AG08396 (cell line): ENCODE measurements at places on chromosomes 3 and 15.

DNA sequence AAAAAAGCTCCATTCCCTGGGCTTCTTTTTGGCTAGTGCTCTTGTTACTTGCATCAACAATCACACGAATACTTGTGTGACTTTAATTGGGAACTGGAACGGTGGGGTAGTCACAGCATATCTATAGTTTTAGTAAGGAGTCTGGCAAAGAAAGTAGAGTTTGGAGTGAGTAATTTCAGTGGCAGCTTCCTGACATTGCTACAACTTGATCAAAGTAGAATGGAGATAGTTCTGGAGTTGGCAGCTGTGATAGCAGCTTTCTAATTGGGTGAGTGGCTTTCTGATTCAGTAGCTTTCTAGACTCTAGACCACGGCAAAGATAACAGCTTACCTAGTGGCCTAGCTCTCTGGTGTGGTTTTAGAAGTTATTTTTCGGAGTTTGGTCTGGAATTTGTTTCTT, 475.0 kb downstream of the TUSC7 start:
- DNase-seq, result peak; percentile 6

GRCh38 chr15:98738689-98739401, 90.5 kb downstream of the IGF1R start:
- DNase-seq, result no peak

DNA sequence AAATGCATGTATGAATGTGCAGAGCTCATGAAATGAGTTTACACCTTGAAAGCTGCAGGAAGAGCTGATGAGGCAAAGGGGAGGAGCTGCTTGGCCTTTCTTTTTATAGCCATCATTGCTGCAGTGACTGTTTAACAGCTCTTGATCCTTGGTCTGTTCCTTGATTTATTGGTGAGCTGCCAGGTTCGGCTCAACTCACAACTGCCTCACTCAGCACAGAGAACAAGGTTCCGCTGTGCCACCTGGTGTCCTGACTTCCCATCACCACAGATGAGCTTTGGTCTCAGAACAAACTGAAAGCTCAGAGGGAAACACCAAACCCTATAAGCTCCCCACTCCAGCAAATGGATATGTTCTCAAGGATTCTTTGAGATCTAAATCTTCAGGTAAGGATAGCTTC, 626.1 kb downstream of the MAGI1 start:
- DNase-seq, result no peak

DNA sequence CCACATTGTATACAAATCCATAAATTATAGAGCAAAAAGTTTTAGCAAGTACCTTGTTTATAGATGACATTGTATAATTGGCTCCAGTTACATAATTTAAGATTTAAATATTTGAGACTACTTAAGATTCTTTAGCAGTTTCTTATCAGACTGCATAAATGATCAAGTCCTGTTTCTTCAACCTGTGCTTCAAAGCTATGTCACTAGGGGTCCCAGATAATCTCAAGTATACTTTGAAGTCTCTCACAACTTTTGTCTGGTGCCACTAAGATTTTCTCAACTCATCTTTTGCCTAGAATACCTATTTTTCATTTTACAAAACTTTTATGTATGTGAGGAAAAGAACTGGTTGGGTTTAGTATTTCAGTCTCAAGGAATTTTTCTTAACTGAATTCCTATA, 205.5 kb downstream of the STAG1 start:
- DNase-seq, result no peak

GRCh38 chr3:32592011-32592410, 21.4 kb upstream of the DYNC1LI1 start:
- DNase-seq, result no peak

DNA sequence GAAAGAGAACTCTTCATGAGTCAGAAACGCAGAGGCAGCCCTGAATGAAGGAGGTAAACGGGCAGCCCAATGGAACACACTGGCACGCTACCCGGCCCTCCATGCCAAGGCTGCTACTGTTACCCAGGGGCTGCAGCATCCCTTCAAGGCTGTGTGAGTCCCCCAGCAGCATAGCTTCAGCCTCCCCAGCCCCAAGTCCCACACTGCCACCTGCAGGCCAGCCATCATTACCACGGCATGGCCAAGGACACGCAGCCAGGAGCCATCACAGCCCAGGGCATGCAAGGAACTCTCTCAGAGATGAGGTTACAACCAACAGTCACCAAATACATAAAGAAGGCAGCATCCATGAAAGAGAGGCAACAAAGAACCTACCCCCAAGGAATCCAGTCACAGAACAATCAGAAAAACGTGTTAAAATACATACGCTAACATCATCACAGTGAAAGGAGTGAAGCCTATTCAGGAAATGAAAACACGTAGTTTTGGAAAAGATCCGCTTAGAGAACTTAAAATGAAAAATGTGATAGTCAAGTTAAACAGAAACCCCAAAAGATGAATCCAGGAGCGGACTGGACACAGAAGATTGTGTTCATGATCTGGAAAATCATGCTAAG, 22.4 kb downstream of the PLA2G4F start:
- DNase-seq, result peak; percentile 54

DNA sequence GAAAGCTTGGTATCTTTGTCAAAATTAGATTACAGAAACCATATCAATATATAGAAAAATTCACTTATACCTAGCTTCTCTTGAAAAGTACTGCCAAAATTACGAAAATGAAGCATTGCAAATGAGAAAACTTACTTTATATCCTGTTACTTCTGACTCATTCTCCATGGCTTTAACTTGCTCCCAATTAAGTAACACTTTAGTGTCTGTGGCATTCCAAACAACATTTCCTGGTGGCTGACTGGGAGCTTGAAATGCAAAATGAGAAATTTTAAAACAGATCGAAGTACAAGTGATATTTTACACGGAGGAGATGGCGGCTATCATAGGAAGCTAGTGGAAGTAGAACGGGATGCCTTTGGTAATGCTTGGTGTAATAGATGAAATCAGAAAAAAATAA, 347.3 kb downstream of the CNTN3 start:
- DNase-seq, result no peak

DNA sequence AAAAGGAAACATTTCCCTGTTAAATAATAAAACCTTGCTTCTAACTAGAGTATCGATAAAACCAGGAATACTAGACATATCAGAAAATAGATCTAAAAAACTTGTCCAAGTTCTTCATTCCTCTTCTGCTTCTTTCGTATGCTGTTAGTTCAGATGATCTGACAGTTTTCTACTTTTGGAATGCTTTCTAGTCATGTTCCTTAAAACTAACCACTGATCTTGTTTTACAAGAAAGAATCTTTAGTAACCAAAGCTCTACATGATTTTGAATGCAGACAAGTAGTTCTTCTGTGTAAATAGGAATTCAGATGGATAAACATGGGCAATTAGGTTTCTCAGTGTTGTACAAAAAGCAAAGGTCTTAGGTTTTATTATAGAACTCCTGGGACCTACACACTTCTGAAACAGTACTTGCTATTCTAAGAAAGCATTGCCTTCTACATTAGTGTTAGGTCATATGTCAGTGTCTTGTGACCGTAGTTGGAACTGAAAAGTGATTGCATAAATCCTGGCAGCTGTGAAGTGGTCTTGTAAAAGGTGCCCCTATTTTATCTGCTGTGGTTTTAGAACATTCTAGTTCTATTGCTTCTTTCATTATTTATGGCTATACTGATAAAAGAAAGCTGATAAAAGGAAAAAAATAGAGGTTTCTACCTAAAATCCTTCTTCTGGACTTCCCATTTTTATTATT, 40.7 kb downstream of the SNRK start:
- no peak for DNase-seq

DNA sequence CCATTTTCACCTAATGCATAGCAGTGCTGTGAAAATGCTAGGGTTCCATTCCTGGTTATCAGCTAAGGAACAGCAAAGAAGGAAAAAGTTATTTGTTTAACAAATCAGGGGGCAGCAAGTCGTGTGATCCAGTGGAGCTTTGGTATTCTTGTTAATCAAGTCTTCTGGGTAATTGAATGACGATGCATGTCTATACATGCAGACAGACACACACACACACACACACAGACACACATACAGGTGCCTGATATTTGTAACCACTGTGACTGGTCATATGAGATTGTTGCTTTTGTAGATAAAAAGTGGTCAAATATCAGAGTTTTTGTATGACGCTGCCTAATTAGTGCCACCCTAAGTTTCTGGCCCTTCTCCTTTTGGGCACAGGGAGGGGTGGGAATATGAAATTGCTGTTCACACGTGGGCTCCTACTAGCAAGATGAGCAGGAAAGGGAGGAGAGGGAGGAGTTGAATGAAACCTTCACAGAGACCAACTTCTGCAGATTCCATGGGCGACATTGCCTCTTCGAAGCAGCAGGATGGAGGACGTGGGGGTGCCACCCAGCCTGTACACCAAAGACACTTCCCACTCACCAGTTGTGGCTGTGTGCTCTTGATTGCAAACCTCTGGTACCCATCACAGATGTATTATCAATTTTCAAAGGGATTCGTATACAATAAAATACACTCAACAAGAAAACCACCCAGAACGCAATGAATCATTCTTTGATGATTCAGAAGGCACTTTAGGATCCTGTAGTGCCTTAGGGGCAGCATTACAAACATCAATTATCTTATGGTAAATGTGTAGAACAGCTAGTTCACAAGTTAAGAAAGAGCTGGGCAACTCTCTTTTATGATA, 281.9 kb upstream of the ICE2 start:
- DNase-seq, result no peak

DNA sequence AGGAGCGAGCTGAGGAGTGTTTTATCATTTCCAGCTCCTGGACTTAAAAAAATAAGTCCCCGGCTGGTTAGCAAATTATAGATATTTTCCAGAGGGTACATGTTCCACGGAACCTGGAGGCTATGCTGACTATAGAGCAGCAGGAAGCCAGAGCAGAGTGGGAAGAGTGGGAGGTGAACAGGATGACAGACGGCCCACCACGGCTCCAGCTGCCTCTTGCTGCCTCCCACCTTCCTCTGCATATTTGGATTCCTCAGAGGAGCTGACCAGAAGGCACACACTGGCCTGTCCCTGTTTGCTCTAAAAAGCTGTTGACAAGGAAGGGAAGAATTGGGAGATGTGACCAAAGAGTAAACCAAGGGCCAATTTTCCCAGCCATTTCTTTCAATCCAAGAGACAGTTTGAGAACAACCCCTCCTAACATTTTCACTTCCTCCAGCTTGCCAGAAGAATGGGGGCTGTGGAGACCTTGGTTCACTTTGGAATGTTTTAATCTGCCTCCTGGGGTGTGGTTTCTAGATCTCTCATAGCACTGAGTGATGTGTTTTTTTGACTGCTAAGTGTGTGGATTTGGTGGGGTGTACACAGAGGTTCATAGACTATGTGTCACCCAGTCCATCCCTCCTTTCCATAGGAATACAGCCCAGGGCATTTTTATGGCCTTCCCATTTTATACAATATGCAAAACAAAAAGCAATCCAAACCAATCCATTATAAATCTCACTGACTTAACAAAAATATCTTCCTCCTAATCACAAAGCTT, 36.8 kb downstream of the HGD start:
- no peak for DNase-seq

GRCh38 chr3:12797124-12797891, 828 bp downstream of the CAND2 start:
- DNase-seq, result no peak

DNA sequence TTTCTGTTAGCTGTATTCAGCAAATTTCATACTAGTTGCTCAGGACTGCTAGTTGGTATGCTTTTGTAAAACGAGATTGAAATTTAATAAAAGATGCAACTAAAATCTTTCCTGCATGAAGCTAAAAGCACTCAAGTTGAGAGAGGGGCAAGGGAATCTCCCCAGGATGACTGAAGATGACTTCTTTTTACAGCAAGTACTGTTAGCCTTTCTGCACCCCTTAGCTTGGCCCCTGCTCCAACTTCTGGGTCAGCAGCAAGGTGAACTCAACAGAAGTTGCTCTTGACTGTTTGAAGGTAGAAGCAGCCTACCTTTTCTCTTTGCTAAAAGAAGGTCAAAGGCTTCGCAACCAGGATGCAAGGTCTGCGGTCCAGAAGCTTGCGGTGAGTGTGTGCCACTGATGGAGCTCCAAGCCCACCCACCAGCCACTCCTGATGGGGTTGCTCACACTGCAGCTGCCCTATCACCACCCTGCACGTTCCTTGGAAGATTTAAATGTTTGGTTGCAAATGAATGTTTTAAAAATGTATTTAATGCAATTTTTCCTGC, 32.5 kb downstream of the NME9 start:
- no peak for DNase-seq

DNA sequence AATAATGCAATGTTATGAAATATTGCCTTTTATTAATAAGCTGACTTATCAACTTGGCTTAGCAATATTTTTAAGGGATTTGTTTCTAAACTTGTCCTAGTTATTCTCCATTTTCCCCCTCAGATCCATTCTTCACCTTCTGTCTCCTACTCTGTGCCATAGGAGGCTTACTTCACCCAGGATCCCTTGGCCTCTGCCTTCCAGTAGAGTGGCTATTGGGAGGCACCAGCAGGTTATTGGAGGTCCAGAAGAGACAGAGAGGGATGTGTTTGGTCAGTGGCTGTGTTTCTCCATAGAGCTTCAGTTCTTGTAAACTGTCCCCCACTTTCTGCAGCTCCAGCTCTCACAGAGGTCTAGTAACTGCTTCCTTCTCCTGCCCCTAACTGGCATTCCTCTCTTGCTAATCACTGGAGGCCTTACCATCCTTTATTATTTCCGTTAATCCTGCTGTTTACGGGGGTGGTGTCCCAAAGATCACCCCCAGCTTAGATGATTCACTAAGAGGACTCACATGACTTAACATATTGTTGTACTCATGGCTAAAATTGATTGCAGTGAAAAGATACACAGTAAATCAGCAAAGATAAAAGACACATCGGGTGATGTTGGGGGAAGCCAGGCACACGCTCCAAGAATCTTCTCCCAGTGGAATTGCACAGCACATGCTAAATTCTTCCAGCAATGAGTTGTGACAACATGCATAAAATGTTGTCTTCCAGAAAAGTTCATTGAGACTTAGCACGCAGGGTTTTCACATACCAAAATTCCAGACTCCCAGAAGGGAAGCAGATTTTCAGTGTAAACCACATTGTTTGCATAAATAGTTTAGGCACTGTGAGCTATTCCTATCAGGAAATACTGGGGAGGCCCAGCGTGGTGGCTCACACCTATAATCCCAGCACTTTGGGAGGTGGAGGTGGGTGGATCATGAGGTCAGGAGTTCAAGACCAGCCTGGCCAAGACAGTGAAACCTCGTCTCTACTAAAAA, 67.5 kb downstream of the RPL22L1 start:
- DNase-seq, result peak; percentile 67

- DNase-seq, result no peak
Measured at GRCh38 chr15:100372739-100373119, 31.0 kb upstream of the ADAMTS17 start.

- no peak for DNase-seq
Measured at GRCh38 chr3:2823031-2823430, 287.1 kb downstream of the IL5RA start.

GRCh38 chr15:68580026-68580882, 1.5 kb downstream of the CORO2B start:
- no peak for DNase-seq

GRCh38 chr3:74139648-74140047, 474.8 kb downstream of the CNTN3 start:
- no peak for DNase-seq

DNA sequence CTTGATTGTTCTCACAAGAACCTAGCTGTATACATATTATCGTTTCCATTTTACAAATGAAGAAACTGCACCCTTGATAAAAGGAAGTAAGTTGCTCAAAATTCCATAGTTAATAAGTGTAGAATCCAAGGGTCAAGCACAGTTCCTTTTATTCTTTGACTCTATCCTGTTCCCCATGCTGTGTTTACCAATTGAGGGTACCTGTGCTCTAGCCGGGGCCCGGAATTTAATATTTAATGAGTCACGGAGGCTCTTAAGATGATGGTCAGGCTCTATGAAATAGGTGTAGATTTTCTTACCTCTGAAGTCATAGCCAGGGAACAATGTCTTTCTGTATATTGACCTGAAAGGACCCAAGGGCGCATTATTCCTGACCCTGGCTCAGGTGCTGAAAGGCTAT, 65.2 kb downstream of the LPP start:
- no peak for DNase-seq
